Anterior cingulate cortex (tissue), 58 donors: ENCODE measurements at places on chromosomes 2 and 18.

DNA sequence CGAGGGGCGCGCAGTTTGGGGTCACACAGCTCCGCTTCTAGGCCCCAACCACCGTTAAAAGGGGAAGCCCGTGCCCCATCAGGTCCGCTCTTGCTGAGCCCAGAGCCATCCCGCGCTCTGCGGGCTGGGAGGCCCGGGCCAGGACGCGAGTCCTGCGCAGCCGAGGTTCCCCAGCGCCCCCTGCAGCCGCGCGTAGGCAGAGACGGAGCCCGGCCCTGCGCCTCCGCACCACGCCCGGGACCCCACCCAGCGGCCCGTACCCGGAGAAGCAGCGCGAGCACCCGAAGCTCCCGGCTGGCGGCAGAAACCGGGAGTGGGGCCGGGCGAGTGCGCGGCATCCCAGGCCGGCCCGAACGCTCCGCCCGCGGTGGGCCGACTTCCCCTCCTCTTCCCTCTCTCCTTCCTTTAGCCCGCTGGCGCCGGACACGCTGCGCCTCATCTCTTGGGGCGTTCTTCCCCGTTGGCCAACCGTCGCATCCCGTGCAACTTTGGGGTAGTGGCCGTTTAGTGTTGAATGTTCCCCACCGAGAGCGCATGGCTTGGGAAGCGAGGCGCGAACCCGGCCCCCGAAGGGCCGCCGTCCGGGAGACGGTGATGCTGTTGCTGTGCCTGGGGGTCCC lies at the start of gene ITGA4:
TSS of gene ITGA4 (plus strand) at position 266 of the 620 bp plus-strand sequence. CDS start at position 535, 269 bp downstream.
- DNase-seq: no peak

DNA sequence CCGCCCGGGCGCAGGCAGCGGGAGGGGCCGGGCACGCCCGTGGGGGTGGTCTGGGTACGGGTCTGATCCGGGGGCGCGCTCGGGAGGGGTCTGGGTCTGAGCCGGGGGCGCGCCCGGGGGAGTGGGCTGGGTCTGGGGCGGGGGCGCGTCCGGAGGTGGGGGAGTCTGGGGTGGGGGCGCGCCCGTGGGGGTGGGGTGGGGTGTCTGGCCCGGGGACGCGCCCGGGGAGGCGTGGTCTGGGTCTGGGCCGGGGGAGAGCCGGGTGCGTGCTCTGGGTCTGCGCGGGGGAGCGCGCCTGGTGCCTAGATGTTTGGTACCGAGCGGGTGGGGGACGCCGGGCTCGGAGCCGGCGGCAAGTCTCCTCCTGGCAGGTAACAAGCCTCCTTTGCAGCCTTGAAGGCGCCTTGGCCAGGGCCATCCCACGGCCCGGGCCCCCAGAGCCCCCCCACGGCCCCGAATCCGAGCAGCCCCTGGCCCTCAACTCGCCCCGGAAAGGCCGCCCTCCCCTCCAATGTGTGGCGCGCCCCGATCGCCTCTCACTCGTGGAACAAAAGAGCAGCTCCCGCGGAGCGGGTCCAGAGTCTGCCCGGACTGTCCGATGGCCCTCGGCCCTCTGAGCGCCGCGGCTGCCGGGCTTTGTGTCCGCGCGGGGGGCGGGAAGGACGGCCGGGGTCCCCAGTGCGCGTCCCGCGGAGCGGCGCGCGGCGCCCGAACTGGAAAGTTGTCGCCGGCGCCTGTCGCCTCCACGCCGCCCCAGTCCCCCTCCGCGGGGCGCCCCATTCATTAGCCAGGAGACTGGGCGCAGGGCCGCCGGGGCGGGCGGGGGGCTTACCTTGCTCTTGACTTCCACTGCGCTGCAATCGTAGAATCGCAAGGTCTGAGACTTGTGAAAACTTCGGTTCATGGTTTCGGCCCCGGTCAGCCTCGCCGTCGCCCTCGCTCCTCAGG lies 595 bp downstream of the PARD6G start:
- DNase-seq: no peak

DNA sequence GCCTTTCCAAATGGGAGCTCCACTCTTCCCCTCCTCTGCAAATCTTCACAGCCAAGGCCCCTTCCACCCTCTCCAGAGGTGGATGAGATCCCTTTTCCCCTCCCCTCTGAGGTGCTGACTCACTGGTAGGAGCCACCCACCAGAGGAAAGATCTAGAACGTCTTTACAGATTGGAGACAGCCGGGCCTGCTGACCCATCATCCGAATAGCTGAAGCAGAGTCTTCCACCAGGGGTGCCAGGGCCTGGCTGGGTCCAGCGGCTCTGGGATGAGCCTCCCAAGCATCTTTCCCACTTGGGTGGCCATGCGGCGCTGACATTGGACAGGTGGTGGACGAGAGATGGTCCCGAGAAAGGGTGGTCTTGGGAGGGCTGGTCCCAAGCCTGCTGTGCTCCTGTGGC lies 9.0 kb downstream of the ERFE start:
- DNase-seq: no peak

DNA sequence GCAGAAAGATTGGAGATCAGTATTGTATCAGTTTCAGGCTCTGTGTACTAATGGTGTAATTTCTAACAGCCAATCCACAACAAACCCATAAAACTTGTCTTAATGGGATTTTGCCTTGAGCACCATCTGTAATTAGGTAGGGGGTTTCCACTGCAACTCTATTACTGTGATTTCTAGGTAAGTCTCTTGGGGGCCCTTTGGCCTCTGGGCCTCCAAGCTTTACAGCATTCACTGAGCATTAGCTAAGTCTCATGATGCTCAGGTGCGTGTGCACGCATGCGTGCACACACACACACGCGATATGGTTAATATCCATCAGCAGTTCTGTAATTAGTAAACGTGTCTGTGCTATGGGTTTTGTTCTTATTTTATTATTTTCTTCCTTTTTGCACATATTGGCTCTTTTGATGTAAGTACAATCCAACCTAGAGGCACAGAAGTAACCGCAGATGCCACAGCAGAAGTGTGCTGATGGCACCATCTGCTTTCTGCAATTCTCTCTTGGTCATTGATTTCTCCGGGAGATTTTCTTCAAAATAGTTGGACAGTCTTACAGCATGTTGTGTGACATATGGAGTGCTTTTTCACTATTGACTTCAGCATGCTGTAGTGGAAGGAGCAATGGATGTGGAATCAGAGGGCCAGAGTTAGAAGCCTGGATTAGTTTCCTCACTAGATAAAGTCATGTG lies 592.0 kb downstream of the LRRTM4 start:
- no peak for DNase-seq

DNA sequence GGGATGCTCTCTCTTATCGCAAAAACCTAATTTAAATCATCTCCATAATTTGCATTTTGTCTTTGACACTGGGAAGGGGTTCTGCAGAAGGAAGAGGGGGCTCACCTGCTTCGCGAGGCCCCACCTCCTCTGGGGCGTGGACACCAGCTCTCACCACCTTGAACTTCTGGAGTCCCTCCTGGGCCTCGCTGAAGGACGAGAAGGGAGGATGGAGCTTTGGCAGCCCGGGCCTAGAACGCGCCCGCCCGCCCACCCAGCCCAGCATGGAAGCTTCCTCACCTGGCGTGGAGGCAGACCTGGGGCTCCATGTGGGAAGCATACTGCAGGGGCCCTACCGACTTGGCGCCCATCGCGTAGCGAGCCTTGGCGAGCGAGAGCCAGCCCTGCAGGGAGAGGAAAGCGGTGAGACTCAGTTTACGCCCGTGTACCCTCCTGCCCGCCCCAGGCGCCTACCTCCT lies 1.1 kb upstream of the IMP4 start:
- DNase-seq: no peak

DNA sequence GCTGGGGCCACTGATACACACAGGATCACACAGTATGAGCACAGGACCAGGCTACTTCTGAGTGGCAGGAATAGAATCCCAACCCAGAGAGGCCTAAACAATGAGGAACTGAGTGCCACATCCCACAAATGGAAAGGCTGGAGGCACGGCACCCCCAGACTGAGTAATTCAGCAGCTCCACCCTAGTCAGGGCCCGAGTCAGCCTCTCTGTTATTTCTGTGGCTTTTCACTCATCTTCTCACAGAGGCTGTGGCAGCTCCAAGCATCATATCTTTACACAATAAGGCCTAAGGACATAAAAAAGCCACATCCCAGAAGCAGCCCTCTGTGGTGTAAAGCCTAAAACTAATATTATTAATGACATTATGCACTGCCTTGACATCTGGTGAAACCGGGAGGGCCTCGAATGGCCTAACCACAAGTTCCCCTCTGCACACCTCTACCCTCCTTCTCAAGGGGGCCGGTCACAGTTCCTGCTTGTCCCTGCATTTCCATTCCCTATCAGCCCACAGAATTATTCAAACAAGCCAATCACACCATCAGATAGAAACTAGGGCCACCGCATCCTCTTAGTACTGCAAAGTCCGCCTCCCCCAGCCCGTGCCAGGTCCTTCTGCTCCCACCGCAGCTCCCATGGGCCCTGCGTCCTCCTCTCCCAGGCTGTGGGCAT lies 12.5 kb upstream of the MAL start:
- no peak for DNase-seq

GRCh38 chr2:38775097-38775920 lies 2.7 kb upstream of the GEMIN6 start:
- DNase-seq: no peak

DNA sequence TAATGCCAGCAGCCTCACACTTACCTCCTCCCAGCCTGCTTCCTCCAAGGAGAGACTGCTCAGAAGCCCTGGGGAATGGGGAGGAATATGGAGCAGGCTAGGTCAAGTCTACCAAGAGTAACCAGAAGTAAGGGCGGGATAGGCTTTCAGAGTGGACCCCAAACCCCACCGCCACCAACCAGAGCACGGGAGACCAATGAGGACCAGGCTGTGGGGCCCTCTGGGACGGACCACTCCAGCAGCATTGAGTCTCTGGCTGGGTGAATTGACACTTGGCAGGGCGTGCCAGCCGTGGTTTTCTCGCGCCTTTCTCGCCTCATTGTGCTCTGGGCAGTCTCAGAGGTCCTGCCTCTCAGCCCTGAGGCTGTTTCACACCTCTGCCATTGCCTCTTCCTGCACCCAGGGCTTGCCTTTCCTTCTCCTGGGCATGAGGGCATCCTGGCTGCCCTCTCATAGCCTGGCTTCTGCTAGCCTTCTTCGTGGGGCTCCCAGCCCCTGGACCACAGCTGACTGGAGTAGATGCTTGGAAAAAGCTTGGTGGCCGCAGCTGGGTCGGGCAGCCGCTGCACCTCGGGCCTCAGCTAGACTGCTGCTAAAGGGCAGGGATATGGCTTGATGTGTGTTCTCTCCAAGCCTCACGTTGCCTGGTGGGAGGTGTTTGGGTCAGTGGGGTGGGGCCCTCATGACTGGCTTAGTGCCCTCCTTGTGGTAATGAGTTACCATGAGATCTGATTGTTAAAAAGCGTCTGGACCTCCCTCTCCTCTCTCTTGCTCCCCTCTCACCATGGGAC lies 40.5 kb upstream of the HS6ST1 start:
- no peak for DNase-seq

DNA sequence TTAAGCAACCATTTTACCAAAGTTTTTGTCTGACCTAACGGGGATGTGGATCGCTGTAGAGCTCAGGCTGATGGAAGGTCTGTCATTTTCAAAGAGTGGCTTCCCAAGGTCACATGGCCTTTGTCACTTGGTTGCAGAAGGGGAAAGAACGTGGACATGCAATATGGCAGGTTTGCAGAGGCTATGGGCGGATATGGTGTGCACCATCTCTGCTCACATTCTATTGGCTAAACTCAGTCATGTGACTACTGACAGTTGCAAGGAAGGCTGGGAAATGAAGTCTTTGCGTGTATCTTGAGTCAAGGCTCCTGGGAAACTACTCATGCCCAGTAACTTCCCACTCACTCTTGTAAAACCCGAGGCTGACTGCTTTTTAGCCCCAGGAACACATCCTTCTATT lies 96.8 kb downstream of the ST6GAL2 start:
- DNase-seq: no peak

- no peak for DNase-seq
Measured at GRCh38 chr18:35197296-35197695, 43.5 kb upstream of the ZNF397 start.

- no peak for DNase-seq
Measured at GRCh38 chr2:41544709-41545108, 503.1 kb upstream of the PKDCC start.

DNA sequence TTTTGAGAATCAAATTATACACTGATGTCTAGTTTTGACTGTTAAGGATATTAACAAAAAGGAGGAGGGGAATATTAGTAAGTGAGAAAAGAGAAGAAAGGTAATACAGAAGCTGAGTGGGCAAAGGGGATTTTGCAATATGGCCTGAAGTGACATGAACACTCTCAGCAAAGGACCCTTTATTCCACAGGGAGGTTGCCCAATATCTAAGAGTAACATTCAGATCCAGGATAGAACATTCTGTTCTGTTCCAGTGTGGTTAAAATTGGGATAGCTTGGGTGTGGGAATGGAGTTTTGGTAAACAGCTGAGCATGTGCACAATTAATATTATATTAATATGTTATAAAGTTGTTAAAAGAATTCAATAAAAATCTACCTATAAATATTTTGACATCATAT lies 120.1 kb downstream of the ZNF385B start:
- no peak for DNase-seq

GRCh38 chr2:99938250-99938649 lies 204.1 kb downstream of the AFF3 start:
- no peak for DNase-seq

- DNase-seq: no peak
Measured at GRCh38 chr2:223477318-223477717, 124.8 kb downstream of the SCG2 start.

GRCh38 chr2:219444566-219445091 lies 10.0 kb downstream of the SPEG start:
- DNase-seq: no peak

- no peak for DNase-seq
Measured at GRCh38 chr2:229249536-229249935, 21.6 kb downstream of the PID1 start.

GRCh38 chr2:75166491-75166890 lies 32.8 kb downstream of the TACR1 start:
- no peak for DNase-seq

GRCh38 chr2:48578313-48578712 lies 39.3 kb upstream of the GTF2A1L start:
- DNase-seq: no peak

- DNase-seq: no peak
Measured at GRCh38 chr18:5891184-5891853, 4.0 kb downstream of the TMEM200C start.

DNA sequence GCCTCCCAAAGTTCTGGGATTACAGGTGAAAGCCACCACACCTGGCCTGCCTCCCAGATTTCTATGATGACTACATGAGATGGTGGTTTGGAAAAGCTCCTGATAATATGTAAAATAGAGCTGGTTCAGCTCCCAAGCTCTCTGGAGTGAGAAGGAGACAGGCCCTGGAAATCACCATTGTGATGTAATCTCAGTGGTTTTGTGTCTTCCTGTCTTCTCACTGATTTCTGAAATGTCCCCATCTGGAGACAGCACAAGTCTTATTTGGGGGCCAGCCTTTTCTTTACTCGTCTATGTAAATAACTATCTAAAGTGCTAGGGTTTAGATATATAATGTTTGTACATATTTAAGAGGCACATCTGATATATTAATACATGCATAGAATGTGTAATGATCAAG lies 64.0 kb downstream of the CCNT2 start:
- no peak for DNase-seq

DNA sequence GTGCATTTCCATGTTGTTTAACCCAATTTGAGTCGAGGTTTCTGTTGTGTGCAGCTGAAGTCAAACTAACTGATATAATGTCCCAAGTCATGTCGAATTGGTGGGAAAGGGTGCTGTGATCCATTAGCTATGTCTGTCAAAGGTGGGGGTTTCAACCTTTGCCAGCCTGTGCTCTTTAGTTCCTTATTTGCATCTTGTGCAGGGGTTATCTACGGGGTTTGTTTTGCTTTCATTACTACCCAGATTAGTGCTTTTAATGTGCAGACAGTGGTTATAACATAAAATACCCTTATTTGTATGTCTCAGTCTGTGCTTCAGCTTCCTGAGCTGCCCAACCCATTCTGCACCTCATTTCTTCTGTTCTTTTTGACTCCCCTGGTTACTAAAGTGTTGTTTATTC lies 271.9 kb upstream of the CXCR4 start:
- DNase-seq: no peak
